Thyroid gland (tissue), 4 donors: ENCODE measurements at places on chromosomes 2 and 18. TPM values are rescaled to one million over a fixed set of nuclear protein-coding genes. Genes with fewer than 3 reads are reported as not detected.

GRCh38 chr2:209977386-209978239 lies 24.8 kb upstream of the RPE start:
- H3K27ac ChIP-seq = no peak overlapping the region
- H3K4me3 ChIP-seq = no peak overlapping the region
- no peaks in the 10 kb centered on the region for H3K4me1 ChIP-seq
- no peaks in the 10 kb centered on the region for H3K36me3 ChIP-seq

- peaks cover 7% of the 10 kb centered on the region for H3K36me3 ChIP-seq
- no peaks in the 10 kb centered on the region for H3K27me3 ChIP-seq
- H3K27ac ChIP-seq = no peak overlapping the region
- no peaks in the 10 kb centered on the region for H3K4me1 ChIP-seq
Observed at GRCh38 chr2:239143858-239144712, 256.7 kb downstream of the HDAC4 start.

DNA sequence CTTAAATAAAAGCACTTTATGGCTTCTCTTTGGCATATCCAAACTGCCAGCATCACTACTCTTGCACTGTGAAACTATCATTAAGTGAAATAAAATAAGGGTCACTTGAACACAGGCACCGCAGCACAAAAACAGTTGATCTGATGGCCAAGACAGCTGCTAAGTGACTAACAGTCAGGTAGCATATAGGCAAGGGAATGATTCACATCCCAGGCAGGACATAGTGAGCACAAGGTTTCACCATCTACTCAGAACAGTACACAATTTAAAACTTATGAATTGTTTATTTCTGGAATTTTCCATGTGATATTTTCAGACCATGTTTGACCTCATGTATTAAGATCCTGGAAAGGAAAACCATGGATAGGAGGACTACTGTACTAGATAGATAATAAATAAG lies 214.2 kb downstream of the MREG start:
- H3K4me1 ChIP-seq = peaks cover 9% of the 10 kb centered on the region
- H3K36me3 ChIP-seq = no peaks in the 10 kb centered on the region
- no peak for DNase-seq
- no peak overlapping the region for H3K4me3 ChIP-seq
- H3K27ac ChIP-seq = no peak overlapping the region

CLEC4F gene
- not detected for total RNA-seq

DNA sequence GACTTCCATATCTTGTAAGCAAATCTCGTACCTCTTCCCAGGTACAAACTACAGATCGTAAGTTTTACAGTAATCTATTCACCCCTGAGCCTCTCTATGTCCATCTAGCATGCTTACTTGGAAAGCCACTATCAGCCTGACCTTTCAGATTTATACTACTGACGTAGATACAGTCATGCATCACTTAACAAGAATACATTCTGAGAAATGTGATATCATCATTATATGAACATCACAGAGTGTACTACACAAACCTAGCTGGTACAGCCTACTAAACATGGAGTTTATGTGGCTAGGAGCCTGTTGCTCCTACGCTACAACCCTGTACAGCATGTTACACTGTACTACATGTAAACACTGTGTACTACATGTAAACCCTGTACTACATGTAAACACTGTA lies 293.2 kb upstream of the ZNF804A start:
- no peaks in the 10 kb centered on the region for H3K27me3 ChIP-seq
- H3K4me3 ChIP-seq = no peak overlapping the region

- H3K4me3 ChIP-seq = no peak overlapping the region
- no peak for DNase-seq
- no peaks in the 10 kb centered on the region for H3K36me3 ChIP-seq
- H3K27me3 ChIP-seq = no peaks in the 10 kb centered on the region
- H3K4me1 ChIP-seq = peaks cover 5% of the 10 kb centered on the region
- no peak overlapping the region for H3K27ac ChIP-seq
Observed at GRCh38 chr2:152483276-152484063, 148.5 kb downstream of the FMNL2 start.

DCDC2C gene
- 0.46 TPM for total RNA-seq
